SK-MEL-5 (cell line): ENCODE measurements at places on chromosomes 2 and 18.

GRCh38 chr2:240985881-240986786 lies 12.3 kb upstream of the SNED1 start:
- DNase-seq = no peak

DNA sequence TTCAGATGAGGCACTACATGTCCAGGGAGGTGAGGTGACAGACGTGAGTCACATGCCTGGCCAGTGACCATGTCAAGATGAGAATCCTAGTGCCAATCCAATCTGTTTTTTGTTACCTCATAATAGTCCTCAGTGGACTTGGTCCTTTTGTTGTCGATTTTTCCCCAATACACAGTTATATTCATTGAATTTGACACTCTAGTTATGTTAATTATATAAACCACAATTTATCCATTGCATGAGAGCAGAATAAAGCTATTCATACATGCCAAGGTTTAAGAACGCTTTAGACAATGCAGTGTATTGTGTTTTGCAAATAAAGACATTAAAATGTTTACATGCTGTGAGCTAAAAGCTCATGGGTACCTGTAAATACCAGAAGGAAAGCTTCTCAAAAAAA lies 21.6 kb upstream of the TMEFF2 start:
- DNase-seq = no peak

DNA sequence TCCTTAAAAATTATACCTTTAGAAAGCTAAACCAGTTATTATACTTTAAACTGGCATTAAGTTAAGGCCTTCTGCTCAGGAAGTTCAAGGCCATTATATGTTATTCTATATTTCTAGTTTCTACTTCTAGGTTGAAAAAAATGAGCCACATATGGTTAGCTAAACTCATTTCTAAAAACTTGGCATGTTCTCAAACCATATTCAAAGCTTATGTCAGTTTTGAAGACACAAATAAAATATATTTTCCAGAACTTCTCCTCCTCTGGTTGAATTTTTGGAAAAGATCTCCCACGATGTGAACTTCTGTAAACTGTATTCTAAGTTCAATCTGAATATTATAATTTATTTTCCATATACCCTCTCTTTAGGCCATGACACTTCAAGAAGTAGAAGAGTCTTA lies 103.5 kb downstream of the NYAP2 start:
- DNase-seq = no peak

DNA sequence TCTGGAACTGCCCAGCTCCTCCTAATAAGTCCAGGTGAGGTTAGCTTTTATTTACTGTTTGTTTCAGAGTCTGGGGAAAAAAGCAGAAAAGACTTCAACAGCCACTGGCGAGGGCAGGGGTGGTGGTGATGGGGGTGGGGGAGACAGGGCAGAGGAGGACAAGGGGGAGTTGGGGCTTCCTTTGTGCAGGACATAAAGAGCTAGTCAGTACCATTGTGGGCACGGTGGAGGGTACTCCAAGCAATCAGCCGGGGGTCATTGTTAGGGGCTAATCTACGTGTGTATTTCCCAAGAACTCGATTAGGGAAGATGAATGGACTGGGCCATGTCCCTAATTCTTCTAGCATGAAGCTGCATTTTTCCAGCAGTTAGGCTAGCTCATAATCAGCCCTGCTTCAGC lies 2.8 kb upstream of the RAX start:
- DNase-seq = no peak

DNA sequence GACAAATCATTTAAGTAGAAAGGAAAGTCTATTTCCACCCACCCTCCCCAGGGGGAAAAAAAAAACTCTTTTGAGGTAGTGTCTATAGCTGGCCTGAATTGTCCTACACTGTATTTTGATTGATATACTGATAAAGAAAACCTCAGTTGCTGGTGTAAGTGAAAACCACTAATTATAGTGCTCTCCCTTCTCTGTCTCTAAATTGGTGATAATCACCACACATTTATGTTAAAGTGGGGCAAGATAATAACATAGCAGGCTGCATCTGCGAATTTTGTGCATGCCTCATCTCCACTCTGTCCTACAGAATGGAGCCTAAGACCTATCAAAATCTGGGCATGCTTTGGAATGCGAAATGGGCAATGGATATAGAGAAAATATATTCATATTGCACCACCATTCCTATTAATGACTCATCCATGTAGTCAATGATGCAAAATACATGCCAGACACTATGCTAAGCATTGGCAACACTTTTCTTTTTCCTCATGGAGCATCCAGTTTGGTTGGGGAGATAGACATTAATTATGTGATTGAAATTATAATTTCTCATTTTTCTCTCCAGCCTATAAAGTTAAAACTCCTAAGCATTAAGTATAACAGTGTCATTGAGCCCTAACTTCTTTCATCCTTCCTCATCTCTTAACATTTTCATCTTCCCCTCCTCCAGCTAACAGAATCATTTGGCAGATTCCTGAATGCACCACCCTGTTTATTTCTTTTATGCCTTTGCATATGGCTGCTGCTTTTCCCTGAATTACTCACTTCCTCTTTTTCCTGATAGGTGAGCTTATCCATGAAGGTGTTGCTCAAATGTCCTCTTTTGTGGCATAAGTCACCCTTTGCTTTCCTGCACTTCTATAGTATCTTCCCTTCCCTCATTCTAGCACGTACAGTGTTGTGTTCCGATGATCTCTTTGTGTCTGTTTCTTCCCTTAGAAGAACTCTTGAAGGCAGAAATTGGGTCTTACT lies 58.2 kb downstream of the SLC9A2 start:
- no peak for DNase-seq

DNA sequence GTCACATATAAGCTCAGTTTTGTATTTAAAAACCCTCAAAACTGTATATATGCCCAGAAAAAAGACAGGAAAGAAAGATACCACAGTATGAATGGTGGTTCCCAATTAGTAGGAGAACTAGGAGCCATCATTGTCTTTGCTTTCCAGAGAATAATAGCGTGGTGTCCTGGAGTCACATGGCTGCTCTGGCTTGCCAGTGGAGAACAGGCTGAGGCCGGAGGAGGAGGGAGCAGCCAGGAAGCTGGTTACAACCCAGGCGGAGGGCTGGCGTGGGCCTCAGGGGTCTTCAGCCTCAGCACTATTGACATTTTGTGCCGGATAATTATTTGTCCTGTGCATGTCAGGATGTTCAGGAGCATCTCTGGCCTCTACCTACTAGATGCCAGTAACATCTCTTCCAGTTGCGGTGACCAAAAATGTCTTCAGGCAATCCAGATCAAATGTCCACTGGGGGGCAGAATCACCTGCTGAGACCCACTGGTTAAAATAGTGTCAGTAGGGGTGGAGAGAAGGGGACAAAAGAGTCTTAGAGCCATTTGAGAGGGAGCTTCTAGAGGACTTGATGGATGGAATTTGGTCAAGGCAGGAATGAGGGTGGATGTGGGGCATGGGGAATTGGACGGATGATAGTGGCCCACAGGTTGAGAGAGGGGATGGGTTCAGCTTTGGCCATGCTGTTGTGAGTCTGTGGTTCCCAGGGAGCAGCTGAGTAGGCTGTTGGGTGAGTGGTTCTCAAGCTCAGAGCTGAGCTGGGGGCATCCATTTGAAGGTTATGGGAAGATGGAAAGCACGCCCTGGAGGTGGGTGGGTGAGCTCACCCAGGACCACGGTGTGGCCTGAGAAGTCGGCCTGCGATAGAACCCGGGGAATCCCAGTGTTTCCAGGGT lies 144.9 kb downstream of the AGAP1 start:
- DNase-seq = peak; percentile 42

GRCh38 chr2:205895981-205896655 lies 189.9 kb downstream of the INO80D start:
- no peak for DNase-seq

GRCh38 chr2:63899639-63900038 lies 57.9 kb downstream of the UGP2 start:
- DNase-seq = no peak

- DNase-seq = peak; percentile 53
These were observed 785 bp downstream of the CLASP1 start for GRCh38 chr2:121648206-121649148.

DNA sequence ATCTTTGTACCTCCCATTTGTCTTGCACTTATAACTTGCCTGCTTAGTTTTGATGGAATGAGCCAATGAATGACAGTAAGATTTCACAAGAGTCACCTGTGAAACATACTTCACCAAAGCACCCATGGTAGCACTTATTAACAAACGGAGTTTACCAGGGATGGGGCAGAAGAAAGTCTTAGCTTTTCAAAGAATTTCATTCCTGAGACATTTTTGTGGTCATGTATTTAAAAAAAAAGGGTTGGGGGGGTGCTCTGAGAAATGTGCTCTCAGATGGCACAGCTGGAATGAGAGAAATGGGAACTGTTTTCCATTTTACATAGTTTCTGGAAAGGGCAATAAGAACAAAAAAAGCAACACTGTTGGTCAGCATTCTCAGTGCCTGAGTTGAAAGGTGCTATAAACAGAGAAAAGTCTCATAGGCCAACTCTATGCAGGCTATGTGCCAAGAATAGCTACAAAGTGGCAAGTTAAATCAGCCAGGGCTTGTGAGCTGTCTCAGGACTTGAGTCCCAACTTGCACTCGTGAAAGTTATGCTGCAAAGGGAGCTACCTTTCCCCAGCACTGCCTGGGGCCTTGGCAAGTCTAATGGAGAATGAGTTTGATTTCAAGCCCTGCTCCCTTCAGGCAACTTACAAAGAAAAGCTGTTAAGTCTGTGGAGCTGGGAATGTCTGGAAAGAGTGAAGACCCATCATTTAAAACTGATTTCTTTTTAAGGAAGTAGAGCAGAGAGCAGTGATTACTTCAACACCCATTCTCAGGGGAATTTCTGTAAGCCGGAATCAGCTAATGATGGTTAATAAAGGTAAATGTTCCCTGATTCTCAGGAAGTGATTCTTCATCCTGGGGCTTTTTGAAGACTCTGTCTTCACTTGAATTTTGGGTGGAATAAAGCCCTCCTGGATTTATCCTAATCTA lies 170.6 kb downstream of the SLC8A1 start:
- peak; percentile 87 for DNase-seq
